ENCODE measurements at places on chromosomes 1 and 21. TPM values are rescaled to one million over a fixed set of nuclear protein-coding genes. Genes with fewer than 3 reads are reported as not detected.

The LRRC71 gene
- not detected for total RNA-seq

The PLA2G2A gene
- total RNA-seq: 91.9 TPM

The RYR2 gene
- 0.59 TPM for total RNA-seq

The TMCC2 gene
- 2.2 TPM for total RNA-seq

The KIAA0040 gene
- total RNA-seq: 43.6 TPM

The ANXA9 gene
- not detected for total RNA-seq

The TMEM9 gene
- 48.3 TPM for total RNA-seq

The DDAH1 gene
- 23.9 TPM for total RNA-seq

The LRRC38 gene
- not detected for total RNA-seq

The IGSF21 gene
- total RNA-seq: 9.5 TPM

The TDRD10 gene
- total RNA-seq: 2.9 TPM

The DYRK3 gene
- total RNA-seq: 14.1 TPM

The ENTREP3 gene
- 8.2 TPM for total RNA-seq

The PPIAL4G gene
- total RNA-seq: under 0.01 TPM

The ANKRD65 gene
- 16.0 TPM for total RNA-seq

The PEAR1 gene
- 6.2 TPM for total RNA-seq

The IRF2BP2 gene
- total RNA-seq: 108 TPM

The RAB42 gene
- total RNA-seq: 8.0 TPM

The ERICH3 gene
- under 0.01 TPM for total RNA-seq

The CR1L gene
- not detected for total RNA-seq

The WNT3A gene
- not detected for total RNA-seq

The RFX5 gene
- total RNA-seq: 17.9 TPM

The AZIN2 gene
- 1.9 TPM for total RNA-seq

Measured in breast epithelium (tissue), 4 donors.